Adipocyte (in vitro differentiated cells): ENCODE measurements at places on chromosomes 6 and 20.

GRCh38 chr6:139443231-139444112 is 69.0 kb upstream of the CITED2 start:
- DNase-seq, result peak; percentile 32

- DNase-seq, result no peak
These were observed 534.8 kb downstream of the BMP2 start for GRCh38 chr20:7302250-7302649.

- DNase-seq, result no peak
These were observed 862 bp downstream of the C20orf96 start for GRCh38 chr20:289693-290083.

- no peak for DNase-seq
These were observed 123.2 kb upstream of the ID4 start for GRCh38 chr6:19713984-19714383.

DNA sequence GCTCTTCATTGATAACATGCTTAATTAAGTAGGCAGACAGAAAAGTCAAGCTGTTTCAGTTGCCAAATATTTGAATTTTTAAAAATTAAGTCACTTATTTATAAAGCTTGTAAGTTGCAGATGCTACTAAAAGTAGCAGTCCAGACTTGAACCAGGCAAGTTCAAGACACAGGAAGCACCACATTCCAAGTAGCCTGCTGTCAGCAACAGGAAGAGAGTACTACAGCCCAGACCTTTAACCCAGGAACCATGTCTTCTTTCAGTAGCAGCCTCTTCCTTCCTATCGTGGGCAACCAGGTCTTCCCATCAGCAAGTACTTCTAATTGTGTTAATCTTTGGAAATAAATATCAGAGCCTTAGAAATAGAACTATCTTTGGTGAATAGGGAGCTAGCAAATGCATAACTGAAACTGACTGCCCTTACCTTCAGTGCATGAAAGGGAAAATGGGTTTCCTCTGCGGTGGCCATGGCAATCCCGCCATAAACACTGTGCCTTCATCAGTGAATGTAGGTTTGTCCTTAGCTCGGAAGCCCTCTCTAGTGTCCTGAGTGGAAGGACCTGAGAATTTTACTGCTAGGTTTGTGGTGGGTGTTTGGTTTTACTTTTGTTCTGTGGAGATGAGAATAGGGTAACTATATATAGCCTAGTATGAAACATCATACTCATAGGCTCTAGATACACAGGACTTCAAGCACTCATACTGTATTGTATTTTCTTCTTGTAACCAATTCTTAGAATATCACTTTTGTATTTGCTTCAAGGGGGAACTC is 95.6 kb downstream of the SYCP2 start:
- DNase-seq, result no peak

- DNase-seq, result no peak
These were observed 4.0 kb upstream of the DSN1 start for GRCh38 chr20:36777576-36777975.
